ENCODE measurements at places on chromosomes 5 and 9.

GRCh38 chr5:173778784-173779304 is 109.3 kb upstream of the CPEB4 start:
- DNase-seq, result no peak

GRCh38 chr5:62779010-62779422 is 200.4 kb downstream of the LRRC70 start:
- peak; percentile 36 for DNase-seq

GRCh38 chr5:127776477-127776876 is 73.3 kb downstream of the CCDC192 start:
- DNase-seq, result no peak

DNA sequence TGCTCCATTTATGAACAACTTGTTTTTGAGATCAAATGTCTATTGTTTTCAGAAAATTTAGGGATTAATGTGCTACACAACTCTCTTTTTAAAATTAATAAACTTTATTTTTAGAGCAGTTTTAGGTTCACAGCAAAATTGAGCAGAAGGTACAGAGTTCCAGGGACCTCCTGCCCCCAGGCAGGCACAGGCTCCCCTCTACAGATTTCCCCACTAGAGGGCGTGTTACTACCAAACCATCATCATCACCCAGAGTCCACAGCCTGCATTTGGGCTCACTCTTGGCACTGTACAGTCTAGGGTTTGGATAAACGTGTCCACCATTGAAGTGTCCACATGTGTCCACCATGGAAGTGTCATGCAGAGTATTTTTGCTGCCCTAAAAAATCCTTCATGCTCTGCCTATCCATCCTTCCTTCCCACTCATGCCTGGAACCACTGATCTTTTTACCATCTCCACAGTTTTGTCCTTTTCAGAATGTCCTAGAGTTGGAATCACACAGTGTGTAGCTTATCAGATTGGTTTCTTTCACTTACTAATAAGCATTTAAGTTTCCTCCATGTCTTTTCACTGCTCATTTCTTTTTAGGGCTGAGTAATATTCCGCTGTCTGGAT is 61.7 kb downstream of the MRPL36 start:
- no peak for DNase-seq

DNA sequence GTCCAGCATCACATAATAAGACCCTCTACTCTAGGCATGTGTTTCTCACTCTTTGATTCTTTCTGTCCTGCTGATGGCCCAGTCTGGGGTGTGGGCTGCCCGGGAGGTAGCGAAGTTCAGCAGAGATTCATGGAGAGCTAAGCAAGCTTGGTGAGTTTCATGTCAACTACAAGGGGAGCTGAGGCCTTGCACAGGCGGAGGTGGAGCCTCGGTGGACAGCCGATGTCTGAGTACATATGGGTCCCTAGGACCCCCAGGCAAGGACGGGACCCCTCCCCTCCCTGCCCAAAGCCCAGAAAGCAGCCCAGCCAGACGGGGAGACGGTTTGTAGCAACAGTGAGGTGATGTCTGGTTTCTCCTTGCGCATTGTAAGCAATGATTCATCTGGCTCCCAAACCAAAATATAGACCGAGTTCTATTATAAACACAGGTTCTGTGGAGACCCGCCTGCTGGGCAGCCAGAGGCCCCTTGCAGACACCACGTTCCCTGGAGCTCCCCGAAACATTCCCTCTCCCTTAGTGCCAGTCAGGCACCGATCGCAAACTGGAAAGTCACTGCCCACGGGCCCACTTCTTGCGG is 45.5 kb downstream of the COL27A1 start:
- DNase-seq, result no peak

GRCh38 chr5:96579711-96580110 is 82.5 kb upstream of the CAST start:
- DNase-seq, result no peak

DNA sequence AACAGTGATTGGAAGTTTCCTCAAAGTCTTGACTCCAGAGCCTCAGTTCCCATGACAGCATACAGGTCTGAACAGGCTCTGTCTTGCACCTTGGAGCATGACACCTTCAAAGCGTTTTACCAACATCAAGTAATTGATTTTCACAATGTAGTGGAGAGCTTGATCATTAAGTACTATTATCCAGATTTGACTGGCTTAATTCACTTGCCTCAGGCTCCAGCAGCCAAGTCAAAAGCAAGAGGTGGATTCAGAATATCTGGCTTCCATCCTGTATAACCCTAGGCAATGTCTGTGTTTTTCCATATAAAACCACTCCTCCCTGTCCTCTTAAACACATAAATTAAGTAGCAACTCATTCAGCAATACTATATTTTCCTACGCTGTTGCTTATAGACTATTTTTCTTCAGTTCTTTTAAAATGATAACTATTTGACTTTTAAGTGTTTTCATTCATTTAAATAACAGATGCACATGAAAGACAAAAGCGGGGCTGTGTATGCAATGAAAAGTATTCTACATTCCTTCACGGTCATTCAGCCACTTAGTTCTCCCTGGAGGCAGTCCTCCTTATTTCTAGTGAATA is 150.8 kb upstream of the RANBP3L start:
- no peak for DNase-seq

All from BE2C (cell line).